Activated CD4-positive, alpha-beta T cell treated with anti-CD3 and anti-CD28 coated beads for 36 hours (primary cell): ENCODE measurements at places on chromosomes 16 and 17. TPM values are rescaled to one million over a fixed set of nuclear protein-coding genes. Genes with fewer than 3 reads are reported as not detected.

DNA sequence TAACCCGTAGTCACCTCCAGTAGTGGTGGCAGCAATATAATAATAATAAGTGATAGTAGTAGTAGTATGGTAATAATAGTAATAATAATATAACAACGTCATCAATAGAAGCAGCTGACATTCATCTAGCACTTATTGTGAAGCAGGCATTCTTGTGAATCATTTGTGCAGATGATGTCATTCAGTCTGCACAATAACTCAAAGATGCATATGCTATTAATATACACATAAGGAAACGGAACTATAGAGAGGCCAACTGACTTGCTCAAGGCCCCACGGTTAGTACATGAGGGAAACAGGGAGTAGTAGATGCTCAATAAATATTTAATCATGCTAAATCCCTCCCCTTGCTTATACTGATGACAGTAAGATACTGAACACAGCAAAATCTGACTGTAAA lies 35.4 kb upstream of the GAN start:
- no peaks in the 10 kb centered on the region for H3K4me1 ChIP-seq
- H3K27ac ChIP-seq, result no peak overlapping the region
- H3K36me3 ChIP-seq, result no peaks in the 10 kb centered on the region
- H3K4me3 ChIP-seq, result no peak overlapping the region
- DNase-seq, result no peak

- DNase-seq, result peak; percentile 41
- peaks cover 47% of the 10 kb centered on the region for H3K4me1 ChIP-seq
- H3K27ac ChIP-seq, result peak overlapping the region; percentile 95
- H3K27me3 ChIP-seq, result no peaks in the 10 kb centered on the region
Observed at GRCh38 chr17:39927929-39928857, 661 bp downstream of the LRRC3C start.

The CDK5R1 gene
- 15.4 TPM for total RNA-seq

- H3K4me3 ChIP-seq, result no peak overlapping the region
- no peaks in the 10 kb centered on the region for H3K36me3 ChIP-seq
- DNase-seq, result no peak
- peaks cover 2% of the 10 kb centered on the region for H3K27me3 ChIP-seq
Observed at GRCh38 chr16:47806309-47806847, 345.2 kb downstream of the PHKB start.

The PROCA1 gene
- 4.0 TPM for total RNA-seq

The CFAP52 gene
- total RNA-seq, result not detected

- H3K27ac ChIP-seq, result no peak within 1 kb of the TSS
- peaks cover 15% of the 10 kb centered on the region for H3K4me1 ChIP-seq
- DNase-seq, result peak; percentile 64
- peak within 1 kb of the TSS; percentile 63 for H3K4me3 ChIP-seq
- peaks cover 23% of the 10 kb centered on the region for H3K36me3 ChIP-seq
Observed at GRCh38 chr16:67150833-67151396, at the start of gene B3GNT9. Gene B3GNT9, minus strand, starts transcription at chr16:67150998. Its CDS starts 513 bp downstream, at chr16:67150485.

DNA sequence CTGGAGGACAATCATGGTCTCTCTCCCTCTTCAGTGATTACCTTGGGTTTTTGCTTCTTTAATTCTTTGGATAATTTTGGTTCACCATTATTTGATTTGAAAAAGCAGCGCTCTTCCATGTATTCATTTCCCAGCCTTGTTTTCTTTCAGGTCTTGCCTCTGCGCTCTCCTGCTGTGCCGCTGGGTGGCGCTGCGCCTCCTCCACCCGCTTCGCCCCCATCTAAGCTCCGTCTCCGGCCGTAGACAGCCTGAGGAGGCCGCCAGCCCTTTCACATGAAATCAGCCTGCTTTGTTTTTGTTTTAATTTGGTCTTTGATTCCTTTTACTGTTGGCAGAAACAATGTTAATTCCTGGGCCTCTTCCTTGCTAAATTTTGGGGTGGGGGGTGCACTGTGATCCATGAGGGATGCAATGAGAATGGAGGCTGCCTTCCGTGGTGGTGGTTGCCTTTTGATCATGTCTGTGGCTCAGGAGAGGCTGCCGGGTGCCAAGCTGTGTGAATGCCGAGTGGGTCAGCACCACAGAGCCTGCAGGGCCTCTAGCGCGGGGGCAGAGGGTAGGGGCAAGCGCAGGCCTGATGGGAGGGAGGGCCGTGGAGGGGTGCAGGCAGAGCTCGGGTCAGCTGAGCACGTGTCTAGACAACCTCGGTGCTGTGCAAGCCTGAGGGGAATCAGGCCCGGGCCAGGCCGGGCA lies 64.1 kb downstream of the PLD6 start:
- no peaks in the 10 kb centered on the region for H3K27me3 ChIP-seq
- H3K27ac ChIP-seq, result peak overlapping the region; percentile 72
- no peak overlapping the region for H3K4me3 ChIP-seq
- H3K4me1 ChIP-seq, result peaks cover 17% of the 10 kb centered on the region

GRCh38 chr17:78706271-78706915 lies 75.7 kb downstream of the CYTH1 start:
- H3K4me3 ChIP-seq, result no peak overlapping the region
- H3K36me3 ChIP-seq, result peaks cover 45% of the 10 kb centered on the region
- no peak for DNase-seq

The USP43 gene
- total RNA-seq, result 0.25 TPM
